Body of pancreas (tissue), 4 donors: ENCODE measurements at places on chromosomes 2 and 18.

DNA sequence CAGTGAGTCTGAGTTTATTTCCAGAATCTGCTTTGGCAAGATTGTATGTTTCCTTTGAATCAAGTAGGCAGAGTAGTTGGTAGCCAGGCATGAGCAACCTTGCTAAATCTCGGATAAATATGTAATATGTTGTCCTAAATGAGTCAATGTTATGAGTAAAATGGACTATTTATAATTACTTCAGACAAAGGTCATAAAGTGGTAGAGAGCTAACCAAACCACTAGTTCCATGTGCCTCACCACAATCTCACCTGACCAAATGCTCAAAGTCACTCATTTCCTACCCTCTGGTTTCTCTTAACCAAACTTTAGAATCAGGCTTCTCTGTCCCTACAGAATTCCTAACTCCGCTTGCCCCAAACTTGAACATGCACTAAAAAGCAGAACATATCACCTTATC is 261.2 kb upstream of the FSIP2 start:
- no peak for DNase-seq

DNA sequence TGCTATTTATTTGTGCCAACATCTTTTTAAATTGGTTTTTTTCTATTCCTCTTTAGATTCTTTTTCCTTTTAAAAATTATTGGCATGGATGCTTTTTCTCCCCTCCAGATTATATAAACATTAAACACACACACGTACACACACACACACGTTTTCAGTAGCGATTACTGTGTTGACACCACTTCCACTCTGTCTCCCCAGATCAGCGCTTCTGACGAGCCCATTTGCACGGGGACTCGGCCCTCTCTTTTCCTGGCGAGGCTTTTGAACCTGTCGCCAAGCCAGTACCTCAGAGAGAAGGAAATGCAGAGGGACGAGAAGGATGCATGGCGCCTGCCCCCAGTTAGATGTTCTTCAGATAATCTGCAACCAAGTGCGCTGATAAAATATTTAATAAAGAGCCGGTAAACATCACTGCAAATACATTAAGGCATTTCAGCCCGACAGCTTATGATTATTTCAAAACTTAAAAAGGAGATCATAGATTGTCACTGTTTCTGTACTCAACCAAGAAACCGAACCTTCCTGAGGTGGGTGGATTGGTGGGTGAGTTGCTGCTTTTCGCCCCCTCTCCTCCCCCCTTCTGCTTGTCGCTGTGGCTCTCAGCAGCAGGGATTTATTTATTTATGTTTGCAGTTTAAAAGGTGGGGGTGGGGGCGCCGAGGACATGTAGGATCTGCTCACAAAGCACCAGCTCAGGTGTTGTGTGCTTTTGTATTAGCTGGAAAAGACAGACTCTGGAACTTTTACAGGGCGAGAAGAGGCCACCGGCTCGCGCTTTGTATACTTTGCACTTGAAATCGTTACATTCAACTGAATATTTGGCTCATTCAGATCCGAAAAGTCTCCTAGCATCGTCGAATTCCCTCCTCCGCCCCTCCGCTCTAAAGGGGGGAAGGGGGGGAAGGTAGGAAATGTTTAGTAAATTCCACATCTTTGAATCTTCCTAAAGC is 787 bp upstream of the TBR1 start:
- DNase-seq = no peak

- peak; percentile 82 for DNase-seq
Measured at GRCh38 chr2:237482485-237482884, 4.6 kb upstream of the MLPH start.

DNA sequence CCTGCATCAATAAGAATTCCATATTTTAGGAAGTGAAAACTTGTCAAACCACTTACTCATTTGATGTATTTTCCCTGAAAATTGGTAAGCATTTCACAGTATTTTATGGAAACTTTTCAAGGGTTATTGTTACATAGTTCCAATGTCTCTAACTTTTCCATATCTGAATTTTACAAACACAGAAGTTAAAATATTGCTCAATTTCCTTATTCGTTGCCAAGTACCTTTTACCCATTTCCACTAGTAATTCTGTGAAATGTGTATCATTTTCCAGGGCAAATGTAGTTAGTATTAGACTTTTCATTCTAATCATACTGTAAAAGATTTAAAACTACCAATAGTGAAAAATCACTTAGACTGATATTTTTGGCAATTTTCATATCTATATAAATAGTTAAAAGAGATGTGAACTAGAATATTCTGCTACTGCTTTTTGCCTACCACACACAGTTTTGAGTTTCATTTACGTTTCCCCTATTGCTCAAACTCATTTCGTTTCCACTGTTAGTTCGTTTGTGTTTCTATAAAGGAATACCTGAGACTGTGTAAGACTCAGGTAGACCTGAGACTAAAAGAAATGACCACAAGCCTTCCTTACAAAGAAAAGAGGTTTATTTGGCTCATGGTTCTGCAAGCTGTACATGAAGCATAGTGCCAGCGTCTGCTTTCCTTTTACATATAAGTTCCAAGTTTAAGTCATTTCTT is 86.3 kb downstream of the PMS1 start:
- DNase-seq = no peak

DNA sequence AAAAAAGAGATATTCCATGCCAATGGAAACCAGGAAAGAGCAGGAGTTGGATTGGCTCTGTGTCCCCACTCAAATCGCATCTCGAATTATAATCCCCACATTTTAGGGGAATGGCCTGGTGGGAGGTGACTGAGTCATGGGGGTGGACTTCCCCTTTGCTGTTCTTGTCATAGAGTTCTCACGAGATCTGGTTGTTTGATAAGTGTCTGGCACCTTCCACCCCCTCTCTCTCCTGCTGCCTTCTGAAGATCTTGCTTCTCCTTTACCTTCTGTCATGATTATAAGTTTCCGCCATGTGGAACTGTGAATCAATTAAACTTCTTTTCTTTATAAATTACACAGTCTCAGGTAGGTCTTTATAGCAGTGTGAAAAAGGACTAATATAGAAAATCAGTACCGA is 355.6 kb downstream of the NBAS start:
- no peak for DNase-seq

- DNase-seq = no peak
Measured at GRCh38 chr2:216447293-216447692, 35.0 kb downstream of the SMARCAL1 start.

GRCh38 chr2:3899536-3900155 is 196.3 kb downstream of the DCDC2C start:
- DNase-seq = no peak

GRCh38 chr18:55778788-55779690 is 191.0 kb upstream of the TCF4 start:
- no peak for DNase-seq

GRCh38 chr2:226411205-226411604 is 388.4 kb downstream of the IRS1 start:
- DNase-seq = no peak

DNA sequence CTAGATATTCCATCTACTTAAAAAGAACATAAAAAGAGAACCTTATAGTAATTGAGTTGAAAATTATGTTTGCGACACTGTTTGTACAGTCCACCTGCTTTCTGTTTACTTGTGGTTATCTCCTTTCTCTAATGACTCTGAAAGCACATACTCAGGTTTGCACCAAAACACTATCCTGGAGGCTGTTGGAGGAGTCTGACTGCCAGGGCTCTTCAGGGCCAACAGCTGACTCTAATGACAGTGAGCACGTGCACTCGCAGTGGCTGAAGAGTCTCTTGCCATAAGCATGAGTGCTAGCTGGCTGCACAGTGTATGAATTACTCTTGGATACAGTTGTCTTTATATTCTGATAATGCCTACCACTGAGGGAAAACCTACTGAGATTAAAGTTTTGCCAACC is 16.7 kb upstream of the GLS start:
- DNase-seq = peak; percentile 17

DNA sequence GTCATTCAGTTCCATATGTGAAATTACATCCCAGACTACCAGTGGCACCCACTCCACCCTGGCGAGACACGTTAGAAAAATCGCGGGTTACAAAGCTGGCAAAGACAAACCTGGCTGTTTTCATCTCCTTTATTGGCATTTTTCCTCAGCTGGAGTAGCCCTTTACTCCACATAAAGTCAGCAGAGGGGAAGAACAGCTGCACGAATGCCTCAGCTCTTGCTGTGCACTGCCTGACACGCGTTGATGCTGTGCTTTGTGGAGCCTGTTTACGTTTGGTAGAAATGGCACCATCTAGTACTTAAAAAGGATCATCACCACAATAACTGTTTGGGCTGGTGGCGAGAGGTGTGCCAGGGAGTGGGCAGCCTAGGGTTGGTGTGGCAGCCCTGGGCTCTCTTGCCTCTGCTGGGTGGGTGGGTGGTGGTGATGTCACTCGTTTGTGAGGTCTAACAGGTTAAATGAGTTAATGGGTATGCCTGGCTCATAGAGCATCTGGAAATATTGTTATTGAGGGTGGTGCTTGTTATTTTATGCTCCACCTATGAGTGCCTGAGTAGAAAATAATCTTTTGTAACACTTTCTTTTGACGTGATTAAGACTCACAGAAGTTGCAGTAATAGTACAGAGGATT is 16.4 kb downstream of the FARP2 start:
- no peak for DNase-seq

DNA sequence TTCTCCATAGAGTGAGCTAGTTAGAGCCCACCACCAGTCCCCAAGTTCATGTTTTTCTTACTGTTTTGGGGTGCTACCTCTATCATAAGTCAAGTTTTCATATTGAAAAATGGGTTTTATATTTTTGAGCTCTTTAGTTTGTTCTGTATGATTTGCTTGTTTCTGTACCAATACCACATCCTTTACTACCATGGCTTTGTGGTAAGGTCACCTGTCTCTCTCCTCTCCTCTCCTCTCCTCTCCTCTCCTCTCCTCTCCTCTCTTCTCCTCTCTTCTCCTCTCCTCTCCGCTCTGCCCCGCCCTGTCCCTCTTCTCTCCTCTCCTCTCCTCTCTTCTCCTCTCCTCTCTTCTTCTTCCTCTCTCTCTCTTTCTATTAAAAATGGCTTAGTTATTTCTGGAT is 22.1 kb upstream of the LBH start:
- no peak for DNase-seq

- DNase-seq = no peak
Measured at GRCh38 chr2:118374974-118375755, 286.9 kb downstream of the INSIG2 start.

DNA sequence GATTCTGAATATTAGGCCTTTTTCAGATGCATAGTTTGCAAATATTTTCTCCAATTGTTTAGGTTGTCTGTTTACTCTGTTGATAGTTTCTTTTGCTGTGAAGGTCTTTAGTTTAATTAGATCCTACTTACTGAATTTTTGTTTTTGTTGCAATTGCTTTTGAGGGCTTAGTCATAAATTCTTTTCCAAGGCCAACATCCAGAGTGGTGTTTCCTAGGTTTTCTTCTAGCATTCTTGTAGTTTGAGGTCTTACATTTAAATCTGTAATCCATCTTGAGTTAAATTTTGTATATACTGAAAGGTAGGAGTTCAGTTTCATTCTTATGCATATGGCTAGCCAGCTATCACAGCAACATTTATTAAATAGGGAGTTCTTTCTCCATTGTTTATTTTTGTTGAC is 404.8 kb downstream of the LNPK start:
- no peak for DNase-seq

DNA sequence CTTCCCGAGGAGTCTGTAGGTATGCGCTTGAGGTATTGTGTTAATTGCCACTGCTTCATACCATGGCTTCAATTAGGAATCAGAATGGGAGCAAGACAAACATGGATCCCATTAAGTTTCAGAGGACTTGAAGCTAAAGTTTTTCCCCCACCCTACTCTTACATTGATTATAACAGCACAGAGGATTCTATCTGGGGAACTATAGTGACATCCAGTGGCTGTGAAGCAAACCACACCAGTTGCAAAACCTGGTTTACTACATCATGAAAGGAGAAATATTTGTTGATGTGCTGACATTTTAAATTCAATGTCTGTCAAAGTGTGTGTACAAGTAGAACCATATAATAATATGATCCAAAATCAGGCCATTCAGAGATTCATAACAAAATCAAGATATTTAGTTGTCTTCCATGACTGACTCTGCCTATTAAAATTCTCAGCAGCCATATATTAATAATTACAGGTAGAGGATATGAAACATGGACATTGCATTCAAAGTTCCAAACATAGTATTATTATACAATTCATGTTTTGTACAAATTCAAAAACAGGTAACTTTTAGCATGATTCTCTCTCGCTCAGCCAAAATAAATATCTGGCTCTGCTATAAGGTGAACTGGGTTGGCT is 82.9 kb downstream of the GRB14 start:
- DNase-seq = peak; percentile 30

DNA sequence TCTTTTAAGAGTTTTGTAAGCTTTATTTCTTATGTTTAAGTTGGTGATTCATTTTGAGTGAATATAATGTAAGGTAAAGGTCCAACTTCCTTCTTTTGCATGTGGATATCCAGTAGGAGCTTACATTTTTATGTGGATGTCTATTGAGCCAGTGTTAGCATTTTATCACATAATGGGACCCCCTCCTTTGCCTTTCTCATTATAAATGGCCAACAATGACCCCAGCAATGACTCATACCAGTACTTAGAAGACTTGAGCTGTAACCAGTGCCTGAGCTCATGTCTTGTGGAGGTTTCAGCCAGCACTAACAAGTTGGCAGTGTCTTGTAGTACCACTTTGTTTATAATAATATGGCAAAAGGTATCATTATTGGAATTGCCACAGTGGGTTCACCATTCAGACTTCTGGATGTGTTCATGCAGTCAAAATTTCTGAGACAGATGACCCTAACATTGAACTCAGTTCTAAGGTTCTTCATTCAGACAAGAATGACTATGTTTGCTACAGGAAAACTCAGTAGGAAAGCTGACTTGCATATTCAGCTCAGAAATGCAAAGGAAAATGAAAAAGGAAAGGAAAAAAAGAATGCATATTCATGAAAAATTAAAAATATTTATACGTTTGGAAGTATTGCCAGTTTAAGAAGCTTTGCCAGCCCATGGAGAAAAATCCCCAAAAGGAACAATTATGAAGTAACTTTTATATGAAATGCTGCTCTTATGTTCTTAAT is 41.0 kb downstream of the CDKL4 start:
- DNase-seq = no peak

DNA sequence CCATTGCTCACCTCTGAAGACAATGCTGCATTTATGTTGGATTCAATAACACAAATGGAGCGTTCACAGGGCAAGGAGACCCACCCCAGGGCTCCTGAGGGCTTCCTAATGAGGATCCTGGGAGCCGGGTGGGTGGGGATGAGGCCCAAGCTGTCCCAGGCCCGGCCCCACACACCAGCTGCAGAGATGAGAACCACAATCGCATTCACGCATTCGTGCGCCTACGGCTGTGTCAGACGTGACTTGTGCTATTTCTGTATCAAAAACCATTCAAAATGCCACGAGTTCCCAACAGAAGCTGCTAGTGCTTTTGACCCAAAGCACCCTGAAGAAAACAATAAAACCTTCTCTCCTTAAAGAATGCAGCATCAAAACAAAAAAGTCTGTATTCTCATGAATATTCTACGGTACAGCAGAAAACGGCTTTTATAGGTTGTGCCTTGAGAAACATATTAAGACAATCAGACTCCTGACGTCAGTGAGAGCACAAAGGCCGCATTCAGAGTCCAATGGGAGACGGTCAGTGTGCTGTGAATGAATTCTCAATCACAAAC is 205.4 kb downstream of the HDAC4 start:
- no peak for DNase-seq
